Activated naive CD4-positive, alpha-beta T cell (primary cell): ENCODE measurements at places on chromosomes 2 and 18.

- DNase-seq = no peak
Measured at GRCh38 chr2:46258937-46259776, 38.0 kb upstream of the EPAS1 start.

GRCh38 chr18:55497825-55498403 lies 90.1 kb downstream of the TCF4 start:
- DNase-seq = no peak

- no peak for DNase-seq
Measured at GRCh38 chr2:21270708-21271122, 146.9 kb downstream of the TDRD15 start.

DNA sequence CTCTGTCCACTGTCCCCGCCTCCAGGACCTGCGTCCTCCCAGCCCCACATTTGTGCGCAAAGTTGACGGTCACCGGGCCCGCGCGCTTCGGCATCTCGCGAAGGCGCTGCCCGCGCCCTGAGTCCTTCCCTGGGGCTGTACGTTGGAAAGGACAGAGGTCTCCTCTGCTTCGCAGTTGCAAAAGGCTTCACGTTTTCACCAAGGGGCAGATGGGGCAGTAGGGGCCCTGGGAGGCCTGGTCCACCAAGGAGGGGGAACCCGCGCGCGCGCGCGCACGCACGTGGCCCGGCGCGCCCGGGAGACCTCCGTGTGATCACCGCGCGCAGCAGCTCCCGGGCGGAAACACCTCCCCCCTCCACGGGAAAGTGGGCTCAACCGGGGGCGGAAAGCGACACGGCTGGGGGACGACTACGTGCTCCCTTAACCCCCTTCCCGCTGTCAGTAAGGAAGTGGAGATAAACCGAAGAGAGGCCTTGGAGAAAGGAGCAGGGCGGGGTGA lies 21.9 kb downstream of the TEX44 start:
- peak; percentile 21 for DNase-seq

GRCh38 chr2:58535990-58536389 lies 294.9 kb upstream of the FANCL start:
- DNase-seq = no peak

DNA sequence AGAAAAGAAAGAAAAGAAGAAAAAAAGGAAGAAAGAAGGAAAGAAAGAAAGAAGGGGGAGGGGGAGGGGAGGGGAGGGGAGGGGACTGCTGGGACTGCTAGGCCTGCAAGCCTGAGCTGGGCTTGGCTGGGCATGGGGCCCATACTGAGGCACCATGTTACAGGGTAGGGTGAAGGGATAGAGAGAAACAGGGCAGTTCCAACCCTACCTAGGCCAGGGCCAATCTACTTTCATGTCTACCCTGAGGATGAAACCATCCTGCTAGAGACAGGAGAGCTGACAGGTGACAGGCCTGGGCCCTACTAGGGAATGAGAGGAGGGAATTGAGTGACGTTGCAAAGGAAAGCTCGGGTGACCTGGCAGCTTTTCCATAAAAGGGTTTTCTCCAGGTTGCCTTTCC lies 41.7 kb downstream of the TEX44 start:
- no peak for DNase-seq

GRCh38 chr2:25698752-25699151 lies 25.4 kb upstream of the DTNB start:
- DNase-seq = no peak

- DNase-seq = no peak
Measured at GRCh38 chr2:226983895-226984749, 148.3 kb downstream of the RHBDD1 start.

DNA sequence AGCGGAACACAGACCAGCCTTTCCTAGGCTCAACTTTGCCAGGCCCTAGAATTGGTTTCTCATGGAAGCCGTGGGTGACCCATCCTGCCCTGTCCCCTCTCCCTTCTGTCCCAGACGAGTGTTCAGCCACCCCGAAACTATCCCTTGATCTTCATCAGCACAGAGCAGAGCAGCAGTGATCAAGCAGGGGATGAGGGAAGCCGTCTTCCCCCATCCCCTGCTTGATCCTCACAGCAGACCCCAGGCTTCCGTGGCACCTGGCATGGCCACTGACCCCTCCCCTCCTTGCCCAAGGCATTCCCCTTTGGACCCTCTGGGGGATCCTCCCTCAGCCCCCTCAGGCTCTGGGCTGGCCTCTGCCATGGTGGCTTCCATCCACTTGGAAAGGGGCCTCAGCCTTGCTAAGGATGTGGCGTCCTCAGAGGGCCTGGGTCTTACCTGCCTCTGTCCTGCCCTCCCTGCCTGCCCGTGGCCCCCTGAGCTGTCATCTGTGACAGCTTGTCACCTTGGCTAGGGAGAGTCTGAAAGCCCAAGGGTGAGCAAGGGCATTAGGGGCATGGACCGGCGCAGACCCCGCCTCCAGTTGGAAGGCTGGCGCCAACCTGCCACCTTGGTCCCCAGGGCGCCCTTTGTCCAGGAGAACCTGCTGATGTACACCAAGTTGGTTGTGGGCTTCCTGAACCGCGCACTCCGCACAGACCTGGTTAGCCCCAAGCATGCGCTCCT lies 10.4 kb upstream of the CCDC74A start:
- no peak for DNase-seq

DNA sequence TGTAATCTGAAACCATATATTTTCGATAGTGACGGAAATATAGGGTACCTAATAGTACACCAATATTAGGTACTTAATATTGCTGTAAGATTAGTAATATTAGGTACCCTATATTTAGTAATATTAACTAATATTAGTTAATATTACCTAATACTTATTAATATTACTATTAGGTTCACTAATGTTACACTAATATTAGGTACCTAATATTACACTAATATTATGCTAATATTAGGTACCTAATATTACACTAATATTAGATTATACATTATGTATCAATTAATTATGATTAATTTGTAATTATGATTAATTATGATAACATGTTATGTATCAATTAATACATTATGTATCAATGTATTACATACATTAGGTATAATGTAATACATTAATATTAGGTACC lies 518.2 kb upstream of the LRATD1 start:
- DNase-seq = no peak

DNA sequence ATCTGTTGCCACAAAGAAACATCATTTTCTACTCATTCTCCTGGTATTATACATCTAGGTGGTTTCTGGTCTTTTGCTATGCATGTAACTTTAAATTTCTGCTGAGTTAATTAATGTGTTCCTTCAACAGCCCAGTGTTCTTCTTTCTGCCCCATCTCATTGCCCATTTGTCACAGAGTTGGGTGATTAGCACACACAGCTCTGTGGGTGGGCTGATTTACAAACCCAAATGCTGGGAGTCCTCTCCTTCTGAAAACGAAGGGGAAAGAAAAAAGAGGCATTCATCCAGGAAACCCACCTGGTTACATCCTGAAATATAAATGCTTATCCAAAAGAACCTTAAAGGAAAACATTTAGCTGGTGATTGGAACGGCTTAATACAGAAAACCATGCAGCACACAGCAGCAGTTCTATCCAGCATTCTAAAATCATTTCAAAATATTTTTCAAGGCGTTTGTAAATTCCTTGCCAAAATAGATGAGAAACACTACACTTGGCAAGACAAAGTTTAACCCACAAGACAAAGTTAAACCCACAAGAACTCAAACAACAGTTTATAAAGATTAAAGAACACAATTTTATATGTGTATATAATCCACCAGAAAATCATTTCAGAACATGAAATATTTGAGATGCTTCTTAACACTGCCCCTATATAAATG lies 177.9 kb downstream of the ANTXR1 start:
- no peak for DNase-seq

GRCh38 chr2:237438080-237438940 lies 24.3 kb upstream of the COL6A3 start:
- no peak for DNase-seq

- no peak for DNase-seq
Measured at GRCh38 chr2:145344076-145344724, 824.3 kb upstream of the ZEB2 start.

- DNase-seq = no peak
Measured at GRCh38 chr2:28558918-28559317, 63.1 kb downstream of the PLB1 start.

DNA sequence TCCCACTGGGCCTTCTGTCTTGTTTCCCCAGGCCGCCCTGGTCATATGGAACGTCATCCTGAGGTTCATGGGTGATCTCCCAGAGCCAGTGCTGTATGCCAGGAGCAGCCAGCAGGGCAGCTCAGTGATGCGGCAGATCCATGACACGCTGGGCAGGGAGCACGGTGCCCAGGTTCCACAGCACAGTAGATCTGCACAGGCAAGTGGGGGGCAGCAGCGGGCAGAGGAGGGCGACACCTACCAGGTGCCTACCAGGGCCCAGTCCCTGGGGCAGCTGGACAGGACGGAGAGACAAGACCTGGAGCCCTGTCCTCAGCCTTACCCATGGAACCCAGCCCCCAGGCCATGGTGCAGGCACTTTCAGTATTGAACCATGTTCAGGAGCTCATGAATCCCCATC lies 36.1 kb upstream of the GPR17 start:
- no peak for DNase-seq

DNA sequence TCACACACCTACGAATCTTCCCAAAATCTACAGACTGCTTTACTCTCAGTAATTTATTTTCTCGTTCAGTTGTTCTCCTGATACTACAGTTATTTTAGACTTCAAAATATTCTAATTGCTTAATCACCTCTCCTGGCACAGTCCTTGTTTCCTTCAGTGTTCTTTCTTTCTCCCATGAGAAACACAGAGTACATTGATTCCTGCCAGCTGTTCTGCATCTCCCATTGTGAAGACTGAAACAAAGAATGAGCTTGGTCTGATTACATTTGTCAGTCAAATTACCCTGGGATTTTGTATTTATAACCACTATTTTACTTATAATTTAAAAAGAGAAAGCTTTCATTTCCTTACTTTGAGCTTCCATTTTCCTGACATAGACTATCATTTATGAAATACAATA lies 63.9 kb upstream of the TANK start:
- DNase-seq = no peak

GRCh38 chr2:2850859-2851258 lies 519.8 kb upstream of the MYT1L start:
- DNase-seq = no peak

GRCh38 chr2:74198461-74199274 lies at the start of gene MTHFD2:
Gene MTHFD2 (plus strand): TSS chr2:74198615. CDS start chr2:74198642, 27 bp downstream.
- DNase-seq = peak; percentile 77

- DNase-seq = no peak
Measured at GRCh38 chr2:141417246-141417797, 713.5 kb downstream of the LRP1B start.

DNA sequence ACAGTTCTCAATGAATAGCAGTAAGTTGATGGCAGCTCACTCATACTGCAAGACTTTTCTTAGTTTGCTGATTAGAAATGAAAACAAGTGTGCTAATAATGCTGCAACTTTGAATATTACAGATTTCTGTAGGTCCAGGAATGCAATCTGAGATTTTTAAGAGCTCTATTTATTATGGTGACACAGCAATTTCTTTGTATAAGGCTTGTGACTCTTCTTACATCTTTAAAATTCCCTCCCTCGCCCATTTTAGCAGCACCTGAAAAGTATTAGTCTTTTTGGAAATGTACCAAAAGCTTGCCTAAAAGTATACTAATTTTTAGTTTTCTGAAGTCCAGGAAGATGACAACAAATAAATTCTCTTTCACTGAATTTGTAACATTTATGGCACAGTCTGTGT lies 4.4 kb upstream of the HTR2B start:
- DNase-seq = no peak

GRCh38 chr2:72263776-72264060 lies 116.1 kb upstream of the CYP26B1 start:
- no peak for DNase-seq

GRCh38 chr18:80241919-80242777 lies 5.2 kb downstream of the PARD6G start:
- DNase-seq = no peak

DNA sequence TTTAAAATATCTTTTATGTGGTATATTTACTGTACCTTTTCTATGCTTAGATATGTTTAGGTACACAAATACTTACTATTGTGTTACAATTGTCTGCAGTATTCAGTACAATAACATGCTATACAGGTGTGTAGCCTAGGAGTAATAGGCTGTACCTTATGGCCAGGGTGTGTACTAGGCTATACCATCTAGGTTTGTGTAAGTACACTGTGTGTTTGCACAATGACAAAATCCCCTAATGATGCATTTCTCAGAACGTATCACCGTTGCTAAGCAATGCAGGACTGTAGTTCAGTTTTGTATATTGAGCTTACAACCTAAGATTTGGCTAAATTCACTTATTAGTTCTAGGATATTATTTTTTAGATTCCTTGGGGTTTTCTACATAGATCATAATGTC lies 332.3 kb upstream of the HS6ST1 start:
- DNase-seq = no peak

- no peak for DNase-seq
Measured at GRCh38 chr18:78994000-78994399, 14.4 kb downstream of the SALL3 start.

- no peak for DNase-seq
Measured at GRCh38 chr2:18345848-18346247, 214.6 kb downstream of the RDH14 start.

- no peak for DNase-seq
Measured at GRCh38 chr2:226274143-226274542, 525.5 kb downstream of the IRS1 start.

GRCh38 chr2:42925742-42926433 lies 133.5 kb upstream of the HAAO start:
- no peak for DNase-seq

DNA sequence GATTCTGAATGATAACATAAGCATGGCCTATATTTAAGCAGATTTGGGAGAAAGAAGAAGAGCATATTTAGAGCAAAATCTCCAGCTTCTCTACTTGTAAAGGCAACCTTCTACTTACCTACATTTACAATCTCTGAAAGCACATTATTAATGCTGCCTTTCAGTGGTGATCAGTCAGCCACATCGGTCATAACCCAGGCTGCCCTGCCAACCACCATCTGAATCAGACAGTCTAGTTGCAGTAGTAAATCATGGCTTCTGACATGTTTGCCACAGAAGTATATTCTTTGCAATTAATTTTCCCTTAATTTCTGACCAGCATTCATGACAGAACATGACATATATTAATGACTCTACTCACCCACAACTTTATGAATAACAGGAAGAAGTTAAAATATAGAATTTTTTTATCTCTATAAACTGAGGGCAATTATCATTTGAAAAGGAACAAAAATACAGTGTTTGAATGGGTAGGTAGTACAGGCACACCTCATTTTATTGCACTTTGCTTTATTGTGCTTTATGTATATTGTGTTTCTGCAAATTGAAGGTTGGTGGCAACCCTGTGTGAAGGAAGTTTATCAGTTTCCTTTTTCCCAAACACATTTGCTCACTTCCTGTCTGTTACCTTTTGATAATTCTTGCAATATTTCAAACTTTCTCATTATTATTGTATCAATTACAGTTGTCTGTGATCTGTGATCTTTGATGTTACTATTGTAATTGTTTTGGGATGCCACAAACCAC lies 531.6 kb upstream of the CHAC2 start:
- no peak for DNase-seq

- DNase-seq = no peak
Measured at GRCh38 chr2:133657591-133657990, 89.3 kb upstream of the NCKAP5 start.

DNA sequence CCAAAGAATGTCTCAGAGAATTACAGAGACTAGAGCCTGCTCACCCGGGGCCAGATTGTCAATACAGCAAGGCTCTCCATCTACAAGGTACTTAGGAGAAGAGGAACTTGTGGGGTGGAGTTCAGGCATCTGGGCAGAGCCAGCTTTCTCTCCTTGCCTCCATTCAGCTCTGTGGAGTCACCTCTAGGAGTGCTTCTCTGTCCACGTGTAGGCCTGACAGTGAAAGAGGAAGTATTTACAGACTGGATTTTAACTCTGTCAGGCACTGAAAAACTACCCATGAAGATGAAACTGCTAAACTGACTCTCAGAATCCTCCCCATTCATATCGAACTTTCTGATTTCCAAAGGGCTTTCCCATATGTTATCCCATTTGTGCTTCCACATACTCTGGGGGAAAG lies 315.6 kb downstream of the SETBP1 start:
- DNase-seq = no peak
